ENCODE measurements at places on chromosomes 4 and X. TPM values are rescaled to one million over a fixed set of nuclear protein-coding genes. Genes with fewer than 3 reads are reported as not detected.

The NSUN7 gene
- not detected for total RNA-seq

The UGT2A3 gene
- total RNA-seq: not detected

The INTS12 gene
- 30.8 TPM for total RNA-seq

The GYG2 gene
- total RNA-seq: 9.2 TPM

The ADH7 gene
- total RNA-seq: not detected
